NCI-H187 (cell line): ENCODE measurements at places on chromosomes 4 and X.

- DNase-seq = no peak
Observed at GRCh38 chr4:26048950-26049349, 134.9 kb downstream of the SMIM20 start.

DNA sequence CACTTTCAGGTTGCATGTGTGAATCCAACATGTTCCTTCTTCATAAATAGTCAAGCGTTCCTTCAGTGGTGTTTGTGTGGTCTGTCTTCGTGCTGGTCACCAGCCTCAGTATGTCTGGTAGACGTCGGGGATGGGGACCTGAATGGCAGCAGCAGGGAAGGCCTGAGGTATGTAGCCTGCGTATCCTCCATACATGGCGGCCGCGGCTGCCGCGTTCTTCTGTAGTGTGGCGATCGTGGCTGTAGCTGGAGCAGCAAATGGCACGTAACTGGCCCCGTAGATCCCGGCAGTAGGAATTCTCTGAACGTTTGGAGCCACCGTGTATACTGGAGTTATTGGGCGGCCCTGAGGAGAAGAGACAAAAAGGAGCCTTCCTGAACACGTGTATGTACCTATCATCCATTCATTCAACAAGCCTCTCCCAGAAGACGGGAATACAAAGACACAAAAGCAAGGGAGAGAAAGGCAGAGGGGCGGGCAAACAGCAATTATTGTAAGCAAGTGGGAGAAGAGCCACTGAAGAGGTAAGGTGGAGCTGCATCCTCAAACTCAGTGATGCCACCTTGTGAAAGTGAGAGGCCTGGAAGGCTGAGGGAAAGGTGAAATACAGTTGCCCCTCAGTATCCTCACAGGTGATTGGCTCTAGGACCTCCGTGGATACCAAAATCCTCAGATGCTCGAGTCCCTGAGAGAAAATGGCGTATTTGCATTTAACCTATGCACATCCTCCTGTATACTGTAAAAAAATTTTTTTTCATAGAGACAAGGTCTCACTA is 90.9 kb downstream of the CHRNA9 start:
- DNase-seq = no peak

GRCh38 chr4:90597927-90598326 is 470.7 kb downstream of the CCSER1 start:
- no peak for DNase-seq

DNA sequence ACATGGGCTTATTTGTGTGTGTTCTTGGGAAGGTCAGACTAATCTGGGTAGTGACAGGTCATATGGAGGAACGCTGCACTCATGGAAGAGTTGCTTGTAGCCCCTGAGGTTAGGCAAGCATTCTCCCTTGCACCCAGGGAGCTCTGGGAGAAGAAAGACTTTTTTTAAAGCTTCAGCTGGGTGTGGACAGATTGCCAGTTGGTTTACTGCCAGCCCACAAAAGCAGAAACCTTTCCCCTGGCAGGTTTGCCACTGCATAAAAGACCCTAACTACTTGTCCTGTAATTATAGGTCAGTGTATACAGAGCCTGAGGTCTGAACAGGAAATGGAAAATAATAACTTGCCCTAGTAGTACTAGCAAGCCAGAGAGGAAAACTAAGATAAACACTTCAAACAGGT is 7.4 kb upstream of the NFKB1 start:
- no peak for DNase-seq

DNA sequence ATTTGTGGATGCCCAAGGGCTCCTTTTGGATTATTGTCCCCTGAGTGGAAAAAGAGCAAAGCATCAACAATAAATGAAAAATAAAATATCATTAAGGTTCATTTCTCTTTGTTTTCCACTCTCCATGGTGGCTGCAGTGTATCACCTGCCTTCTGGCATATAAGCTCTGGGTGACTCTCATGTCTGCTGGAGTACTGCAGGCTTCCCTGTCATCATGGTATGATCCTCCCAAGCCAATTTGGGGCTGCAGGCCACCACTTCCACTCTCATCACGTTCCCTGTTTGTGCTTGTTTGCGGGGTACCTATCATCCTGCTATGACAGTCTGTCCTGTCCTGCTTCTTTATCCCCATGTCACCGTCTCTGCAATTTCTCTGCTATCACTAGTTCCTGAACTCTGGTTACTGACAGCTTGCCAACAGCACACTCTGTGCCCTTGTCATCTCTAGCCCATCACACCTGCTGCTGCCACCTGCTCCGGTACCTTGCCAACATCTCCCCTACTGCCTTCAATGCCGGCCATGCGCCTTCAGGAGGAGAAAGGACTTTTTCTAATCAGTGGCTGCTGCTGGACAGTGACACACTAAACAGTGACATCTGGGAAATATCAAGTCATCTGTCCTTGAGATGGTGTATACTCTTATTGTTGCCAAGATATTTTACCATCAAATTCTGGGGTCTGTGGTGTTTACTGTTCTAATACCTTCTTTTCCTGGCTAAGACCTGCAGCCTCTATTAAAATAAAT is 23.0 kb upstream of the FGF5 start:
- DNase-seq = no peak

DNA sequence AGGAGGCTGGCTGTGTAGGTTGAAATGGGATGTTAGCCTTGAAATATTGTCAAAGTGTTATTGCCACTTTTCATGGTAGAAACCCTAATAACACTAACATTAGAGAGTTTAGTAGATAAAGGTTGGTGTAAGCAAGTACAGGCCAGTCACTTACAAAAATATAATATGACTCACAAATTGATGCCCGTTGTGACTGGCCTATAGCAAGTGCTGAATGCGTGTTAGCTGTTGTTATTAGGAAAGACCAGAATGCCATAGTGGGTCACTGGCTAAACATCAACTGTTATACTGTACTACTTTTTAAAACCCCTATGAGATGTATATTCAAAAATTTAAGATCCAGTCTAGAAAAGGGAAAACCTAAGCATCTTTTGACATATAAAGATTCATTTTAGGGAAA is 20.4 kb upstream of the GDPD2 start:
- no peak for DNase-seq

DNA sequence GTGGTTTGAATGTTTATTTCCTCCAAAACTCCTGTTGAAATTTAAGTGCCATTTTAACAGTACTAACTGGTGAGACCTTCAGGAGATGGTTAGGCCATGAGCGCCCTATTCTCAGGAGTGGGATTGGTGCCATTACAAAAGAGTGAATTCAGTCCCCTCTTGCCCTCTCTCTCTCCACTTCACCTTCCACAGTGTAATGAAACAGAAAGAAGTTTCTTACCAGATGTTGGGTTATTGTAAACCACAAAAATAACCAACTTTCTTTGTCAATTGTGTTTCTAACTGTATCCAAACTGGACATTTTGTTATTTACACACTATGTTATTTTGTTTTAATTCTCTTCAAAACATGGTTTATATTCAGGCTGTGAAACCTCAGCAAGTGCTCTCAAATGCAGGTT is 1734.3 kb downstream of the PCDH7 start:
- no peak for DNase-seq

DNA sequence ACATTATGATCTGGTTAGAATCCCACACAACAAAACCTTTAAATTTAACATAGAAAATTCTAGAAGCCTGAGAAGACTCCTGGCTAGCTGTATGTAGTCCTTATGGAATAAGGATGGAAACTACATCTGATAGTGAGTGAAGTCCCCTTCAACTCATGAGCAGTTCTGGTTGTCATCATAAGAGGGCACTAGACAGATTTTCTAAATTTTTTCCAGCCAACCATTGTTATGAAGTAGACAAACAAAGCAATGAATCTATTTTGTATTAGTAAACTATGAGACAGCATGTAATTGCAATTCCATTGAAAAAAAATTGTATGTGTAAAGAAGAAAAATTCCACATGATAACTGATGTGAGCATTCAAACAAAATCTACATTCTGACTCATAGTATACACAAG is 35.2 kb downstream of the PWWP3B start:
- DNase-seq = no peak
